Bronchial smooth muscle cell (primary cell): ENCODE measurements at places on chromosomes 1 and 21. TPM values are rescaled to one million over a fixed set of nuclear protein-coding genes. Genes with fewer than 3 reads are reported as not detected.

Gene RHCE
- 1.5 and 1.6 TPM in 2 replicates for total RNA-seq

Gene CCDC24
- total RNA-seq, result 3.1 and 4.4 TPM in 2 replicates

Gene SPAG17
- total RNA-seq, result not detected in 2 replicates

Gene PGLYRP4
- not detected in 2 replicates for total RNA-seq

Gene OR2L8
- not detected in 2 replicates for total RNA-seq

Gene CD1C
- total RNA-seq, result not detected in 2 replicates

Gene CHODL
- total RNA-seq, result 0.16 TPM in 1 of 2 replicates, not detected in the other

Gene TMEM200B
- total RNA-seq, result 13.9 and 16.5 TPM in 2 replicates

Gene KCND3
- total RNA-seq, result under 0.01 TPM in 2 replicates

Gene HMCN1
- 33.9 and 52.2 TPM in 2 replicates for total RNA-seq

Gene FCMR
- total RNA-seq, result not detected in 2 replicates
